ENCODE measurements at places on chromosomes 16 and 17.
A peak's percentile ranks its signal among the peaks of the same experiment; 100 is the strongest.

DNA sequence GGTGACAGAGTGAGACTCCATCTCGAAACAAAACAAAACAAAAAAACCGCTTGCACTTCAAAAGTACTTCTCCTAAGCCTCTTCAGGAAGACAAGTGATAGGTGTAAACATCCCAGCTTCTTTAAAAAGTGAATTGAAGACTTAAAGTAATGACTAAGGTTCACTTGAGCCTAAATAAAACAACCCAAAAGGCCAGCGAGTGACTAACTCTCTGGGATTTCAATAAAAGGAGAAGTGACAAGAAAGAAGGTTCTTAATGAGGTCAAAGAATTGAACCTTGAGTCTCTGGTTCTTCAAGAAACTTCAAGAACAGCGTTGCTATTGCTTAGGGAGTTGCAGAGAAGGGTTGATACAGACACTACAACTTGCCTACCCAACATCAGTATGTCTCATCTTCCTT is 42.2 kb downstream of the STX8 start:
- no peaks in the 10 kb centered on the region for H3K36me3 ChIP-seq
- no peak overlapping the region for H3K27ac ChIP-seq
- H3K4me3 ChIP-seq: no peak overlapping the region

GRCh38 chr16:59355704-59356103 is 621.6 kb upstream of the GOT2 start:
- H3K27me3 ChIP-seq: no peaks in the 10 kb centered on the region
- no peak overlapping the region for H3K27ac ChIP-seq
- no peaks in the 10 kb centered on the region for H3K36me3 ChIP-seq
- no peak overlapping the region for H3K4me3 ChIP-seq
- no peak for DNase-seq

GRCh38 chr17:53428913-53429312 is 393.8 kb upstream of the KIF2B start:
- H3K4me1 ChIP-seq: no peaks in the 10 kb centered on the region
- no peak overlapping the region for H3K4me3 ChIP-seq
- H3K36me3 ChIP-seq: no peaks in the 10 kb centered on the region
- H3K27ac ChIP-seq: no peak overlapping the region
- H3K27me3 ChIP-seq: no peaks in the 10 kb centered on the region
- no peak for DNase-seq

DNA sequence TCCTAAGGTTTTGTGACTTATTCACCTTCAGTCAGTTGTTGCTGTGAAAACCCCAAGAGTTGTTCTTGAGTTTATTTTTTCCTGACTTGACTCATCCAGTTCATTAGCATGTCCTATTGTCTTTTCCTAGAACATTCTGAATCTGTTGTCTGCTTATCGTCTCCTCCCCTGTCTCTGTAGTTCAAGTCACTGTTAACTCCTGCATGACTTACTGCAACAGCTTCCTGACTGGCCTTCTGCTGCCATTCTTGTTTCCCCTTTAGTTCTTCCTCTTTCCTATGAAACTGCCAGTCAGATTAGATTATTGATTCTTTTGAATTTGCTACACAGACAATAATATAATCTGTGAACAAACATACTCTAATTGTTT is 161.5 kb downstream of the FTO start:
- DNase-seq: no peak
- H3K4me3 ChIP-seq: no peak overlapping the region
- H3K4me1 ChIP-seq: peaks cover 25% of the 10 kb centered on the region
- no peaks in the 10 kb centered on the region for H3K27me3 ChIP-seq
- H3K36me3 ChIP-seq: peaks cover 19% of the 10 kb centered on the region

- H3K4me1 ChIP-seq: no peaks in the 10 kb centered on the region
- no peak overlapping the region for H3K4me3 ChIP-seq
- no peak overlapping the region for H3K27ac ChIP-seq
- no peak for DNase-seq
- no peaks in the 10 kb centered on the region for H3K27me3 ChIP-seq
- H3K36me3 ChIP-seq: no peaks in the 10 kb centered on the region
These were observed 1147.3 kb upstream of the GOT2 start for GRCh38 chr16:59881376-59881775.

DNA sequence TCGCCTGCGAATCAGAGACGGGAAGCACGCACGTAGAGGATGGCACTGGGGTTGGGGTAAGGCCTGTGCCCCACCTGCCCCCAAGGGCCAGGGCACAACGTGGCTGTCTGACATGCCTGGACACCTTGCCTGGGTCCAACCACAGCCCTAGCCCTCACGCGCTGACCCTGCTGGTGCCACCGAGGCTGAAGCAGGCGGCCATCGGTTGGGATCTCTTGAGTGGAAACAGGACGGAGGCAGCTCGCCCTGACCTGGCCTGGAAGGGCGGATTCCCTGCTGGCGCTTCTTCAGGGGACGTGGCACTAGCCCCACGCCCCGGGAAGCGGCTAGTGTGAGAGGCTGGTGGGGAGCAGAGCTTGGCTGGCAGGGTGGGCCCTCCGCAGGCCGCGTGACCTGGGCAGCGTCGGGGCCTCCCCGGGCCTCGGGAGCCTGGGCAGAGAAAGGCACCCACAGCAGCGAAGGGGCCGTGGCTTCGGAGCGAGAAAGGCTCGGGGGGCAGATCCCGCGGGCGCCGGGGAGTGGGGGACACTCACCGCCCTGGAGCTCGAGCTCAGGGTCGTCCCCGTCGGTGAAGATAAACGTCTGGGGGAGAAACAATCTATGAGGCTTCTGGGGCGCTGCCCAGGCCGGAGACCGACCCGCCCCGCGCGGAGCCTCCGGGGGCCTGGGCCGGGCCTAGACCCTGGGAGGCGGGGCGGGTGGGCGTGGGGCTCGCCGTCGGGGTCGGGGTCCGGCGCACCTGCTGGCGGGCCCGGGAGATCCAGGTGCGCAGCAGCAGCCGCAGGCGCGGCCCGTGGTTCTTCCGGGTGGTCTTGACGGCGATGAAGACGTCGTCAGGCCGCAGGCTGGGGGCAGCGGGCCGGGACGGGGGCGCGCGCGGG is 610 bp downstream of the RFNG start:
- no peaks in the 10 kb centered on the region for H3K27me3 ChIP-seq
- H3K27ac ChIP-seq: peak overlapping the region; percentile 78
- DNase-seq: no peak
- H3K4me1 ChIP-seq: peaks cover 25% of the 10 kb centered on the region

DNA sequence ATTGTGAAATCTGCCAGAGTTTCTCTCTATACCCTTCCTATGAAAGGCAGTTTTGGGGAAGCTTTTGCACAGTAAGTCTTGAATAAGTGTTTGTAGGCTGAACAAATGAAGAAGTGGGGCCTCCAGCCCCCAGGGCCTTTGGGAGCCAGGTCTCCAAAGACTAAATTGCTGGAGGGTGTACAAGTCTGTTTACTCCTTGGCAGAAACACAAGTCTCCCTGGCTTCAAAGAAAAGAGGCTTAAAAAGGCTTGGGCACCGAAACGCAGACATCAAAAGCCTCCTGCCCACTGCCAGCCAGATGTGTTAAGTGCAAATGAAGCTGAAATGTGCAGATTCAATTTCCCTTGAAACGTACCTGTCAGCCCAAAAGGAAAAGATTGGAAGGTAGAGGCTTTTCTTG is 146.3 kb downstream of the TMEM132E start:
- H3K27me3 ChIP-seq: peaks cover 7% of the 10 kb centered on the region
- no peak overlapping the region for H3K4me3 ChIP-seq
- no peak overlapping the region for H3K27ac ChIP-seq
- no peaks in the 10 kb centered on the region for H3K36me3 ChIP-seq

GRCh38 chr16:89293276-89294143 is 76.0 kb downstream of the ZNF778 start:
- no peak overlapping the region for H3K4me3 ChIP-seq
- peaks cover 26% of the 10 kb centered on the region for H3K36me3 ChIP-seq
- no peak for DNase-seq
- no peak overlapping the region for H3K27ac ChIP-seq

DNA sequence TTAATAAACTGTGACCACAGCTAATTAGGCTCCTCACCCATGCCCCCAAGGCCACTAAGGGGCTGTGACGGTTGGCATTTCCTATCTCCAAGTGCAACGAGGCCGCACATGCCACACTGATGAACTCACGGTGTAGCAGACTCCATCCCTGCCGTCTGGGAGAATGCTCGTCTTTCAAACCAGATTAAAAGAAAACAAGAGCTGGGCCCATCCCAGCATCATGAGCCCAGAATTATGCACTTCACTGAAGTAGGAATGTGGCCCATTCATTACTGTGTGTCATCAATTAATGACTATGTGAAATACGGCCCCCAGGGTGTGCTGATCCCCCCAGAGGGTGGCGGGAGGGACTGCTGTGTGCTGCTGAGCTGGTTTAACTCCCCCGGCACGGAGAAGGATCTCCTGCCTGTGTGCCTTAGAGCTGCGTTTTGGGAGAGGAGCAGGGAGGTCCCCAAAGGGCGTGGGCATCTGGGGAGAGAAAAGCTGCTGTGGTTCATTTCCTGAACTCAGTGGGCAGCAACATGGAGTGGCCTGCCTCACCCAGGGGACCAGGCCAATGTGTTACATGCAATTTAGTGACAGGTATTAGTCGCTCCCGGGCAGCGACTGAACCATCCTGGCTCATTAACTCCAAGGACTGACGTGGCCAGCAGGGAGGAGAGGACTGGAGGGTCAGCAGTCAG is 194.5 kb downstream of the FOXL1 start:
- H3K4me3 ChIP-seq: no peak overlapping the region
- H3K4me1 ChIP-seq: no peaks in the 10 kb centered on the region
- no peak for DNase-seq
- H3K27ac ChIP-seq: no peak overlapping the region

DNA sequence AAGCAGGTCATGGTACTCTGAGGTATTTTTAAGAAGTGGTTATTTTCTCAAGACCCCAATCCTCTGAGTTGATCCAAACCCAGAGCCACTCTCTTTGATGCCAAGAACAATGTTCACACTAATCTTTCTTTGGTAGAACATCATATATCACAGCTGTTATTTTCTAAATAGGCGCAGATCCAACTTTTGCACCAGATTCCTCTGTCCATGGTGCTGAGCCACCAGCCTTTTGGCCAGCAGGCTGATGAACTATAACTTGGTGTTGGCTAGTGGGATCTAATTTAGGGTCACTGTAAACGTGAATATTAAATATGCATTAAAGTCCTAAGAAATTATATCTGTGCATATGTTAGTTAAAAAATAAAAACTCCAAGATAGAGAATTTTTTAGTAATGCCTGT is 7.0 kb upstream of the ZKSCAN2 start:
- peaks cover 47% of the 10 kb centered on the region for H3K36me3 ChIP-seq
- no peak for DNase-seq
- peaks cover 21% of the 10 kb centered on the region for H3K4me1 ChIP-seq
- no peak overlapping the region for H3K4me3 ChIP-seq

DNA sequence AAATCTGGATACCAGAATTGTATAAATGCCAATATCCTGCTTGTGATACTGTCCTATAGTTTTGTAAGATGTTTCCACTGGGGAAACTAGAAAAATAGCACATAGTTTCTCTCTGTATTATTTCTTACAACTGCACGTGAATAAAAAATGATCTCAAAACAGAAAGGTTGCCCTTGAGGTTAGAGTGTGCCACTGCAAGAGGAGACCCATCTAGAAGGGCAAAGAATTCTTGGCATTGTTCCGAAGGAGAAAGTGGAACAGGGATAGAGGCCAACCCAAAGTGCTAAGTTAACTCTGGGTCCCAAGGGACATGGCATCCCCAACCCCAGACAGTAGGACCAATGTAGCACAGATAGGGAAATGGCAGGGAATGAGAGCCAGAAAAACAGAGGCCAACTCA is 477.5 kb upstream of the HSBP1 start:
- DNase-seq: no peak
- no peak overlapping the region for H3K27ac ChIP-seq
- no peaks in the 10 kb centered on the region for H3K36me3 ChIP-seq
- no peaks in the 10 kb centered on the region for H3K27me3 ChIP-seq
- H3K4me3 ChIP-seq: no peak overlapping the region

- no peaks in the 10 kb centered on the region for H3K27me3 ChIP-seq
- H3K27ac ChIP-seq: peak overlapping the region; percentile 98
- peak overlapping the region; percentile 95 for H3K4me3 ChIP-seq
These were observed 526 bp downstream of the MRPS23 start for GRCh38 chr17:57849163-57849873.

DNA sequence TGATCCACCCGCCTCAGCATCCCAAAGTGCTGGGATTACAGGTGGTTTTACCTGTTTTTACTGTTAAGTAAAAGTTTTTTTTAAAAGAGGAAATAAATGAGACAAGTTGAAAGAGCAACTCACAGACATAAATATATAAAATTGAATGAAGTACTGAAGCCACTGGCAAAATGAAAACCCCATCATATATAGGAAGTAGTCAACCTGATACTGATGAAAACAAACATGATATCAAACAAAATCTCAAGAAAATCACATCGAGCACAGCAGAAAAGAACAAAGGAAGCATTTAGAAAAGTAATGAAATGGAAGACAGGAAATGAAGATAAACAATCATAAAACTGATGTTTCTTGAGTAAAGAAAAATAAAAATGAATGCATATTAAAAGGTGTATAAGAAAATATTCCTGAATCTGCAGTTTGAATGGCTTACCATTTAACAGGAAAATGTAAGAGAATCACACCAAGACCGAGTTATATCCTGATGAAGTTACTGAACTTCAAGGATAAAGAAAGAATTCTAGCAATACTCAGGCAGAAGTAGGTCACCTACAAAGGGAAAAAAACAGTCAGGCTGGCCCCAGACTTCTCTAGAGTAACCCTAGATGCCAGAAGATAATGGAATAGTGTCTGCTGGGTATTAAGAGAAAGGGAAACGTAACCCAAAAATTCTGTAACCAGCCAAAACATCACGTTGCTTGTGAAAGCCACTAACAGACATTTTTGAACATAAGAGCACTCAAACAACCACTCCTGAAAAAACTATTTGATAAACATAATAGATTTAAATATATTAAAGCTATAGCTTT is 31.5 kb downstream of the UBE2G1 start:
- peaks cover 36% of the 10 kb centered on the region for H3K4me1 ChIP-seq
- no peak for DNase-seq
- peak overlapping the region; percentile 28 for H3K27ac ChIP-seq

- H3K27ac ChIP-seq: no peak overlapping the region
- no peaks in the 10 kb centered on the region for H3K27me3 ChIP-seq
- H3K4me3 ChIP-seq: no peak overlapping the region
- no peak for DNase-seq
- no peaks in the 10 kb centered on the region for H3K36me3 ChIP-seq
- H3K4me1 ChIP-seq: peaks cover 16% of the 10 kb centered on the region
These were observed 174.9 kb downstream of the ZFHX3 start for GRCh38 chr16:72873044-72873443.
